ENCODE measurements at places on chromosomes 1 and 21.
A peak's percentile ranks its signal among the peaks of the same experiment; 100 is the strongest.

DNA sequence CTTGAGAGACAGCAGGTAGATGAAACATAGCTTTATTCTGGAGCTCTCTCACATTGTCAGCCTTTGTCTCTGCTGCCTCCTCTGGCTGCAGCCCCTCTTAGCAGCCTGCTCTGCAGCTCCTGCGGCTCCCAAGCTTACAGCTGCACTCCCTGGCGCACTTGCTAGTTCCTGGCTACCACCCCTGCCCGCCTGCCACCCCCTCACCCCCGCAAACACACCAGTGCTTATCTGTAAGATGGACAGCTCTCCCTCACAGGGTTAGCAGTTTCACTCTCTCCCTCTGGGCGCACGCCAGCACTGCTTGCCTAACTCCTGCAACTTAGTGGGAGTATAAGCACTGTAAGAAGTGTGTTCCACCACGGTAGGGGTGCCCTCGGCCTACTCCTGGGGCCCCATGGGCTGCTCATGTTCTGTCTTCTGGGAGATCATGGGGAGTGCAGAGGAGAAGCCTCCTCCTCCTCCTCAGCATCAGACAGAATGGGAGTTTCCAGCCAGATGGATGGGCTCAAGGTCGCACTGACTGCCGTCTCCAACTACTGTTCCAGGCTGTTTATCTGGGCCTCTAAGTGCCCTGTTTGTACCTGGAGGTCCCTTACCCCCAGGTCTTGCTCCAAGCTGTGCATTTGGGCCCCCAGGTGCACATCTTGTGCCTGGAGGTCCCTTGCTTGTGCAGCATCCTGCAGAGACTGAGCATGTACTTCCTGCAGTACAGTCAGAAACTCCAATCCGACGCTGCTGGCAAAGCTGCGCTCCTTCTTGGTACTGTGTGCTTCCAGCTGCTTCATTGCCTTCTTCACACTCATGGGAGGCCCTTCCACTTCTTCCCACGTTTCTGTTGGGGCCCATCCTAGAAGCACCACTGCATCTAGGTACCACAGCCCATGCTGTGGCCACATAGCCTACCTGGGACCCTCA is 1388.1 kb downstream of the AMY1C start:
- DNase-seq = no peak
- no peaks in the 10 kb centered on the region for H3K27me3 ChIP-seq

- H3K4me3 ChIP-seq = no peak overlapping the region
- no peaks in the 10 kb centered on the region for H3K4me1 ChIP-seq
- H3K36me3 ChIP-seq = no peaks in the 10 kb centered on the region
- DNase-seq = no peak
- no peak overlapping the region for H3K27ac ChIP-seq
These were observed 11.4 kb downstream of the FLG2 start for GRCh38 chr1:152348447-152348846.

- H3K4me3 ChIP-seq = peak overlapping the region; percentile 2
- no peaks in the 10 kb centered on the region for H3K36me3 ChIP-seq
- H3K4me1 ChIP-seq = peaks cover 92% of the 10 kb centered on the region
- H3K27me3 ChIP-seq = no peaks in the 10 kb centered on the region
- H3K27ac ChIP-seq = peak overlapping the region; percentile 73
- DNase-seq = peak; percentile 86
These were observed 30.8 kb upstream of the ABCG1 start for GRCh38 chr21:42187976-42188653.

DNA sequence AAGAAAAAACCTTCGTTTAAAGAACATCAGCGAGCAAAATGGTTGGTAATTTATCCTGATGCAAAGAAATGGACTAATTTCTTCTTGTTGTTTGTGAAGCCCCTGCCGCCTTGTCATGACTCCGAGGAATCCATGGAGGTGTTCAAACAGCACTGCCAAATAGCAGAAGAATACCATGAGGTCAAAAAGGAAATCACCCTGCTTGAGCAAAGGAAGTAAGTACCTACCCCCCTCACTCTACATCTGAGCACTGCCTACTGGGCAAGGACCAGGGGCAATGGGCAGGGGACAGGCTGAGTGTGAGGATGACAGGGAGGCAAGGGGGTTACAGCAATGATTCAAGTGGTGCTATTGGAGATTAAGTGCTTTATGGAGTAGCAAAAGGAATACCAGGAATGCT is 29.4 kb downstream of the MAP3K7CL start:
- H3K4me1 ChIP-seq = no peaks in the 10 kb centered on the region
- no peak overlapping the region for H3K27ac ChIP-seq
- no peaks in the 10 kb centered on the region for H3K27me3 ChIP-seq
- no peaks in the 10 kb centered on the region for H3K36me3 ChIP-seq
- DNase-seq = no peak
- H3K4me3 ChIP-seq = no peak overlapping the region

DNA sequence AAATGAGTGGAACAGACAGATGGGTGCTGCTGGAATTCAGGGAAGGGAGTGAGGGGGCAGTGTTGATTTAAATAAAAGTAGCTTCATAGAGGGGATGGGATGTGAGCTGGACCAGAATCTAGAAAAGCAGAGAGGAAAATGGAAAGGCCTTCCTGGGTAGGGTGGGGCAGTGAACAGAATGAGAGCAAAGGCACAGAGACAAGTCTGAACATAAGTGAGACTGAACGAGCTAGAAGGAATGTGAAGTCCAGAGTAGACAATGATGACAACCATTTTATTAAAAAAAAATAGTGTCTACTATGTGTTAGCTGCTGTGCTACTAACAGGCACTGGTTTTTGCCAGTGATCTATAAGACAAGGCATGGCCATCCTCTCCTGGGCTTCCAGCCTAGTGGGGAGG is 36.0 kb downstream of the ELK4 start:
- DNase-seq = no peak
- H3K4me3 ChIP-seq = no peak overlapping the region
- no peak overlapping the region for H3K27ac ChIP-seq
- H3K36me3 ChIP-seq = peaks cover 15% of the 10 kb centered on the region
- no peaks in the 10 kb centered on the region for H3K27me3 ChIP-seq

DNA sequence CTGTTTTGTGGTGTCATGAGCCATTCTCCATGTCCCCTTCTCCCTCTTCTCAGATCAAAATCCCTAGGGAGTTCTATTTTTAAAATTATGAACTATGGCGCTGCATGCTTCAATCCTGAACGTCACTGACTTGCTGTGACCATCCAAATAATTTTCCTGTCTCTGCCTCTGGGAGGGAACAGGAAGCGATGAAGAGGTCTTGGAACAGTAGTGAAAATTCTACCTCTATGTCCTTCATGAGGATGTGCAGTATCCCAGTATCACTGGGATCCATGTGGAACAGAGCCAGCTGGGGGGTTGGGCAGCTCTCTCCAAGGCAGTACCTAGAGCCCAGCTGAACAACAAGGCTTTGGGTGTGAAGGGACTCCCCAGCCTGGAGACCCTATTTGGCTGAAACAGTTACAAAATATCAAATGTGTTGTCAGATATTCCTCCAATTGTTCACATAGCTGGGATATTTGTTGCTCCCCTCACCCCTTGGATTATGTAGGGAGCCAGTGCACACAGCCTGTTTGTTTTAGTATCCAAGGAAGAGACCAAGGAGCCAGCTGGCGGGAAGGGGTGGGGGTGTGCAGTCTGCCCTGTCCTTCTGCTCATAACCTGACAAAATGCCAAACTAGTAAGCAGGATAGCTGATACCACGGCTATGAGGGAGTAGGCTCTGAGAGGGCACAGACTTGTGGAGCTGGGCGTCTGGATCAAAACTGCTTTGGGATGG is 7.6 kb downstream of the DCLRE1B start:
- peaks cover 22% of the 10 kb centered on the region for H3K36me3 ChIP-seq
- no peak for DNase-seq
- no peak overlapping the region for H3K27ac ChIP-seq
- H3K4me3 ChIP-seq = no peak overlapping the region
- no peaks in the 10 kb centered on the region for H3K4me1 ChIP-seq

DNA sequence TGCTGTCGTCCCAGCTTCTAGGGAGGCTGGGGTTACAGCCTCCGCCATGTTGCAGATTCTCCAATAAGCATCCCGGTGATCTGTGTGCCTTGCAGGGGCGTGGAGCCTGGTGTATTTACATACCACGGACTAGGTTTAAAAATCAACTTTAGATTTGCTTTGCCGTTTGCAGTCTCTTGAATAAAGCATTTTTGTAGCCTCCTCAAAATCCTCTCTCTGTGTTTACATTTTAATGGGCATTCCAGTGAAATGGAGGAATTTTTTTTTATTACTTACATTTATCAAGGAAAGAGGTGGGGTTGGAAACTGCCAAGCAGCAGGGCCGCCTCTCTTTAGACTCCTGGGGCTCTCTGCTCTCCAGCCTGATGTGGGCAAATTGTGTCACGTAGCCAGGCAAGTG is 437.5 kb upstream of the VAMP3 start:
- no peaks in the 10 kb centered on the region for H3K36me3 ChIP-seq
- no peaks in the 10 kb centered on the region for H3K4me1 ChIP-seq
- H3K27me3 ChIP-seq = no peaks in the 10 kb centered on the region
- H3K27ac ChIP-seq = no peak overlapping the region
- no peak for DNase-seq
